ENCODE measurements at places on chromosomes 5 and 9.

- DNase-seq, result no peak
Measured at GRCh38 chr5:54480296-54480695, 24.8 kb downstream of the HSPB3 start.

DNA sequence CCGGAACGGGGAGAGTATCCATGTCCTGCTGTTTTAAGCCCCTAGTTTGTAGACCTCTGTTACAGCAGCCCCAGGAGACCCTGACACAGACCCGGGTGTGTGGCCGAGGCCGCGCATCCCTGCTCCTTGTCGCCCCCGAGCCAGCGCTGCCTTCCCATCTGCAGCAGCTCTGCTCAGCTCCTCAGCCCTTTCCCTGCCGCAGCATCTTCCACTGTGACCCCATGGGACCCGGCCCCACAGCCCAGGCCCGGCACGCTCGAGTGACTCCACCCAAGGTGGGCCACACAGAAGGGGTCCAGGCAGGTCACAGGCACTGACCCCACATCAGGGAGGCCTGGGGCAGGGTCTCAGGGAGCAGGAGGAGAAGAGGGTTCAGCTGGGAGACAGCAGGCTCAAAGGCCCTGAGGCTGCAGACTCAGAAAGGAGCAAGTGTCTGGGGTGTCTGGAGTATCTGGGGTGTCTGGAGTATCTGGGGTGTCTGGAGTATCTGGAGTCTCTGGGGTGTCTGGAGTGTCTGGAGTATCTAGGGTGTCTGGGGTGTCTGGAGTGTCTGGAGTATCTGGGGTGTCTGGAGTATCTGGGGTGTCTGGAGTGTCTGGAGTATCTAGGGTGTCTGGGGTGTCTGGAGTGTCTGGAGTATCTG, 31.2 kb downstream of the LHX3 start:
- DNase-seq, result no peak

- DNase-seq, result no peak
Measured at GRCh38 chr5:171711571-171711970, 74.0 kb upstream of the SMIM23 start.

DNA sequence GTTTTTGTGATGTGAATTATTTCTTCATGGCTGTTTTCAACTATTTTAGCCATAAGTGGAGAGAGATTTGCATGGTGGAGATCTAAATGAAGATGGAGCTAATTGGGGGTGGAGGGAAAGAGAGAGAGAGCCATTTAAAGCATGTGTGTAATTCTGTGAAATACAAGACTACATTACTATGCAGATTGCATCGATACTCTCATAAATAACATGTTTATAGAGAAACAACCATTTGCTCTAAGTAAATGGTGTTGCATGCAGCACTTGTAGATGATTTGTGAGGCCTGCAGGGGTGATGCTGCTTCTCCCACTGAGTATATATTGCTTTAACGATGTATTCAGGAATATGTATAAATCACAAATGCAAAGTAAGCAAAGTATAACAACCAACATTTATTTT, 270.2 kb upstream of the RIOK2 start:
- no peak for DNase-seq

DNA sequence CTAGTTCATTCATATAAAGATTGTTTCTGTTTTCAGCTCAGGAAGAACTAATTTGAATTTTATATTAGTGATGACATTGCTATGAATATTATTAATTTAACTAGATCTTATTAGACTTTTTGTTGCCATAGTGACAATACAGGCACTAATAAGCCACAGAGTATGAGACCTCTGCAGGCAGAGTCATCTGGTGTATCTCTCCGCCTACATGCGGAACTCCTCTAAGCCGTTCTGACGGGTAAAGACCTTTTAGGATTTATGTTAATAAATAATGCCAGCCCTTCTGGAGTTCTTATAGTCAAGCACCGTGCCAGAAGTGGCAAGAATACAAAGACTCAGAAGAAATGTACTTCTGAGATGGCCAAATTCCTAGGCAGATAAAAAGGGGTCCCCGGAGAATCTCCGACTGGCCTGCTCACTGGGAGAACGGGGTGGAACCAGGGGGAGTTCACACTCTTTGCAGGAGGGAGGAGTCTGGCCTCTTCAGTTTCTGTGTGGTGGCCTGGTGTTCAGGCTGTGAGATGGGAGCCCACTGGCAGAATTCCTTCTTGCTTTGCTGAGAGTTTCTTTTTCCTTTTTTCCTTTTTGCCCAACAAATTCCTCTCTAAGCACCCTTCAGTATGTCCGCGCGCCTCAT, 85.1 kb upstream of the IL12B start:
- DNase-seq, result no peak

DNA sequence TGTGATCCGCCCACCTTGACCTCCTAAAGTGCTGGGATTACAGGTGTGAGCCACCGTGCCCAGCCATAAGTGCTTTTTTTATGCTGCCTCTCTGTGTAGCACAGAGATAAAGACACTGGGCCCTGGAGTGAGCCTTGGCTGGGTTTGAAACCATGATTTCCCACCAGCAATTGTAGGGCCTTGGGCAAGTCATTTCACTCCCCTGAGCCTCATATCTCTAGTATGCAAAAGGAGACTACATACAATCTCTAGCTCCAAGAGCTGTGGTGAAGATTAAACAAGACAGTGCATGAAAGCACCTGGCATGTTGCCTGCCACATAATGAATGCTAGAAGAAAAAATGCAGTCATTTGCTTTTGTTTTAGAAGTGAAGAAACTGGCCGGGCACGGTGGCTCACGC, 3.9 kb downstream of the FABP6 start:
- DNase-seq, result no peak

GRCh38 chr5:31487506-31487905, 44.4 kb downstream of the DROSHA start:
- no peak for DNase-seq

- DNase-seq, result no peak
Measured at GRCh38 chr9:108163321-108164005, 673.9 kb upstream of the KLF4 start.

DNA sequence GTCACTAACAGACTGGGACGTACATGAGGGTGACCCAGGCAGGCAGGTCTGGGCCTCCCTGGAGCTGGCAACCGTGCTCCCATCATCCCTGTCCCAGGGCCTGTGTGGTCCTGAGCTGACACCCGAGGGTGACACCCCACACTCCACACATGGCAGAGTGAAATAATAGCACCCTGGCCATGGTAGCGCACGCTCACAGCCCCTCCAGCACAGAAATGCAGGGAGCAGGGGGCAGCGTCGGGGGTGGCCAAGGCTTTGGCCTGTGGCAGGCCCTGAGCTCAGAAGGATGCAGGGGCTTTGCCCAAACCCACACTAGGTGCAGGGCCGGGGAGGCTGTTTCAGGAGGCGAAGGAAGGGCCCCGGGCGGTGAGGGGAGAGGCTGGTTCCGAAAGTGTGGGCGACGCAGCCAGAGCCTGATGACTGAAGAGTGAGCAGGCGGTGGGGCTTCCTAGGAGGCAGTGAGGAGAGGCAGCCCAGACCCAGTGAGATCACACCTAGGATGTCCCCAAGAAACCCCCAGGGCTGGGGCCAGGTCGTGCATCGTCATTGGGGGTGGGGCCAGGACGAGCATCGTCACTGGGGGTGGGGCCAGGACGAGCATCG, 12.9 kb downstream of the OR2V2 start:
- peak; percentile 10 for DNase-seq

GRCh38 chr9:120505186-120505585, 74.8 kb downstream of the CDK5RAP2 start:
- no peak for DNase-seq

- DNase-seq, result peak; percentile 12
Measured at GRCh38 chr9:90142580-90142979, 500.0 kb downstream of the DIRAS2 start.

DNA sequence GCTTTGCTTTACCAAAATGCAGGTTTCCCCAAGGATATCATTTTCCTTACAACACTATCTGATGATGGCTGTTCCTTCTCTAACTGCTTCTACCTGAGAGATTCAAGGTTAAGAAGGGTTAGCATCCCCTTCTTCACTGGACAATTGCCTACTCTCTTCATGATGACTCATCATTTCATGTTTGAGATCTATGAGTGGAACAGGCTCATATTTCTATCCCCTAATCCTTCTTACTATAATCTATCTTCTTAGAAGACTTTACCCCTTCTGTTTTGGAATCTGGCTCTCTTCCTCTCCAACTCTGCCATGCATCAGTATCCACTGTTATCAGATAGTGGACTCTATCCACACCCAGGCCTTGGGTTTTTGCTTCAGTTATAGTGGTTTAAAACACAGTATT, 54.3 kb downstream of the NR3C1 start:
- DNase-seq, result no peak

DNA sequence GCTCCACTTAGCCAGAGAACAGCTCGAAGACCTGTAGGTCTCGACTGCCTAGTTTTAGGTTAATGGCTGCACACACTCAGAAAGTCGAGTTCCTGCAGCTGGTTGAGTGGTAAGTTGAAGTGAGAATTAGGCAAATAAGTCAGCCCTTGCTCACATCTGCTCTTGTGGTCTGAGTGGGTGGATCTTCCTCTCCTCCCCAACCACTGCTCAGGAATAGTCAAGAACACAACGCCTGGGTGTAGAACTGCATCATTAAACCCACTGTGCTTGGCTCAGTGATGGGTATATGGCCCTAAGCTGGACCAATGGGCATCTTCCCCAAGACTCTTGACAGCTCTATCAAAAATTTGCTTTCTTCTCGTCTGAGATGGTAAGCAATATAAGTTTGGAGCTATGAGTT, 20.9 kb upstream of the ADAM19 start:
- no peak for DNase-seq

DNA sequence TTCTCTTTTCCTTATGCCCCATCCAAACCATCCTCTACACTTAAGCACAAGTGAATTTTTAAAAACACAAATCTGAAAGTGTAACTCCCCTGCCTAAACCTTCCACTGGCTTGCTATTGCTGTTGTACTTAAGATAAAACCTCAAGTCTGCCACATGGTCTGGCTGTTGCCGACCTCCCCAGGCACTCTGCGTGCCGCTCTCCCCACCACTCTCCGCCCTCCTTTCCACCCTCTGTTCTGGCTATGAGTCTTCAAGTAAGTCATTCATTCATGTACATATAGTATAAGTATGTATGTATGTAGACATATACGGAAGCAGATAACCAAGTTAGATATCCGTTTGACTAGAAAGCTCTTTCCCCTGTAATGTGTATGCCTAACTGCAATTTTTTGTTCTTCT, 94.7 kb upstream of the ANKRD55 start:
- no peak for DNase-seq

- peak; percentile 37 for DNase-seq
Measured at GRCh38 chr9:114348906-114349482, 19.3 kb downstream of the ORM2 start.

- DNase-seq, result no peak
Measured at GRCh38 chr9:6040077-6040476, 24.7 kb upstream of the RANBP6 start.

GRCh38 chr5:16926417-16926816, 9.7 kb downstream of the MYO10 start:
- DNase-seq, result no peak

DNA sequence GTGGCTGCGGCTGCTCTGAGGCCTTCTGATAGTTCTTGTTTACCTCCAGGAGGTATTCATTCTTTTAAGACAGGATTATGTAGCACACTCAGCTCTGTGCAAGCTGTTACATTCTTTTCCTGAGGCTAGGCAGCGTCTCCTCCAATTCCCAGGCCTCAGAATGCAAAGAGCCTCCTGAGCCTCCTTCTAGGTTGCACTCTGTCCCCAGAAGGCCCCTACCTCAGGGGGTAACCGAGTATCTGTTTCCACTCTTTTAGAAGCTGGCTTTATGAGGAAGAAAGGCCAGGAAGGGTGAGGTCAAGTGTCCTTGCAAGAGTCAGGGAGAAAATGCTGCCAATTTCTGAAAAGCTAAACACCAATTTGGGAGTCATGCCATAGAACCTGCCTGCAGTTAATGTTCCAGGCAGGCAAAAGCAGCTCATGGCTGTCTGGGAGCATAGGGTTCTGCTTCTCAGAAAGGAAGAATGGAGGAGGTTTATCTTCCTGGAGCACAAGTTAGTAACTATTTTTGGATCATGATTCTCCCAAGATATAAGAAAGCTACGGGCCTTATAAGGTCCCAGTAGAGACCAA, 178.9 kb downstream of the SEMA6A start:
- DNase-seq, result peak; percentile 73

GRCh38 chr5:24381861-24382489, 262.8 kb downstream of the CDH10 start:
- no peak for DNase-seq

DNA sequence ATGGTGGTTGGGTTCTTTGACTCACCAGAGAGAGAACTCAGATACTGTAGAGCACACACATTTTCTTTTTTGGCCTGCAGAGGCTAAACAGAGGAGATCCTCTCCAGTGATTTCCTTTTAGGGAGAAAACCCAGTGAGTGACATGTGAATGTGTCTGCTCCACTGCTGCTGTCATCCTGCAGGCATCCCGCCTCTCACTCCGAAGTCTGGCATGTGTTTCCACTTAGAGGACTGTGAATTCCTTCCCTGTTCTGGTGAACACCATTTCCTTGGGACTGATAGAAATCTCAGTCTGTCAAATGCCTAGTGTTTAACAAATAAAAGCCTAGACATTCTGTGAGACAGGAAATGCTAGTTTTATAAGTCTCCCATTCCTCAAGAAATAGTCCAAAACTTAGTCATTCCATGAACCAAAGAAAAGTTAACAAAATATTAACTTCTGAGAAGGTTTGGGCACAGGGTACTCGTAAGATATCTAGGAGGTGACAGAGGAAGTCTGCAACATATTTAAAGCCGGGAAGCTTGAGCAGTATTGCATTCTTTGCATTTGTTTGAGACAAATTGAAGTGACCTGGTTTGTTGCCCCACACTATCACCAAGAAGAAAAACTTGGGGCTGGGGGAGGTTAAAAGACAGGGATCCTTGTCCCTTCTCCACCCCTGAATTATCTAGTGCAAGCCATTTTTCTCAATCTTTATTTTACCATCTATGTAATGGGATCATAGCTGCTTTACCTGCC, 74.9 kb upstream of the NIPAL4 start:
- DNase-seq, result no peak

DNA sequence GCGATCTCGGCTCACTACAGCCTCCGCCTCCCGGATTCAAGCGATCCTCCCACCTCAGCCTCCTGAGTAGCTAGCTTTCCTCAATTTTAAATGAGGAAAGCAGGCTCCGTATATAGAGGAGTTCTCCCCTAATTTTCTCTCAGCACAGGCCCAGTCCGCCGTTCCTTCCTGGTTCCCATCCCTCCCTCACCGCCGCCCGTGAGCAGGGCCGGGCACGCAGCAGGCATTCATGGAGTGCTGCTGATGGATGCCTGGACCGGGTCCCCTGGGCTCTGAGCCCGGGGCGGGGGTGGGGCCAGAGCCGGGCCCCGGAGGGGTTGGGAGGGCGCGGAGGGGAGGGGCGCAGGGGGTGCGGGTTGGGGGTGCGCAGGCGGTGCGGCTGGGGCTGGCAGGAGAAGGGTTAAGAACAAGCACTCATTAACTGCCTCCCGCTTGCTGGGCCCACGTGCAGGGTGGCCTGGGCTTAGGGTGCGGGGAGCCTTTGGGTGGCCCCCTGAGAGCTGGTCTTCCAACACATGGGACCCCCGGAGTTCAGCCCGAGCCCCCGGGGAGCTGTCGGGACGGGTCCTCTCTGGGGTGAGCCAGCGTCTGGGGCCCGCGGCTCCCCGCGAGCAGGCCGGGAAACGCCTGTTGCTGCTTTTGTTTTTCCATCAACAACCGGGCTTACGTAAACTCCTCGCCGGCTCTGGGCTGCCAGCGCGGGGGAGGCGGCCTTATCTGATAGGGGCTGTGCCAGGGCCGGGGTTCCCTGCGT, 33.7 kb downstream of the LHX2 start:
- no peak for DNase-seq

GRCh38 chr9:96071076-96071814, 195.8 kb downstream of the ERCC6L2 start:
- no peak for DNase-seq
